ENCODE measurements at places on chromosomes 4 and X. TPM values are rescaled to one million over a fixed set of nuclear protein-coding genes. Genes with fewer than 3 reads are reported as not detected.
A peak's percentile ranks its signal among the peaks of the same experiment; 100 is the strongest.

DNA sequence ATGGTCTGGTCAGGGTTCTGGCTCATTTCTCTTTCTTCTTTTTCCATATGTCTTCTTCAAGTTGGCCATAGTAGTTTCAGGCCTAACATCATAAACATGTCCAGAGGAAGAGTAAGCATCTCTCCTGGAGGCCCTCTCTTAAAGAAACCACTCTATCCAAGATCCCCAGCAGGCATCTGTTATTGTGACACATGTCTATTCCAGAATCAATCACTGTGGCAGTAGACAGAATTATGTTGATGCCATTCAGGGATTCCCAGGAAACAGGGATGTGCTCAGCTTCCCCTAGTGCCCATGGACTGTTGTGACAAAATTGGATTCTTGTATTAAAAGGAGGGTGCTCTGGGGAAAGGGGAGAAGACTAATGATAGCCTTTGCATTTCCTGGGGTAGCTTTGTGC is 224.0 kb downstream of the HNRNPD start:
- no peak for DNase-seq

- DNase-seq, result no peak
These were observed 28.4 kb downstream of the SMARCA1 start for GRCh38 chrX:129494887-129495286.

- no peak for DNase-seq
These were observed 3.6 kb upstream of the GPR173 start for GRCh38 chrX:53044995-53045394.

DNA sequence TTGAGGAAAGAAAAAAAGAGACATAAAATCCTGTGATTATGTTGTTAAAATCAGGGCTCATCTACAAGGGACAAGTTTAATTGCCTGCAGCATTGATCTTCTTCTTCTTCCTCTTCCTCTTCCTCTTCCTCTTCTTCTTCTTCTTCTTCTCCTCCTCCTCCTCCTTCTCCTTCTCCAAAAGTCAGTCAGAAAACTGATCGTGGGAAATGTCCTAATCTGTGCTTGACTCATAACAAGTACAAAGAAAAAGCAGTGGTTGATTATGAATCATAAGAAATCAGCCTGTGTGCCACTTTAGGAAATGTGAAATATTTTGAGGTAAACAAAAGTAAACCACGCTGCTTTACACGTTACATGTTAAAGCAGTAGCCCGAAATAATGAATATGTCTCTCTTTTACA is 2.7 kb upstream of the ATP10D start:
- DNase-seq, result no peak

GRCh38 chrX:111608724-111609123 is 72.2 kb upstream of the ALG13 start:
- DNase-seq, result no peak

DNA sequence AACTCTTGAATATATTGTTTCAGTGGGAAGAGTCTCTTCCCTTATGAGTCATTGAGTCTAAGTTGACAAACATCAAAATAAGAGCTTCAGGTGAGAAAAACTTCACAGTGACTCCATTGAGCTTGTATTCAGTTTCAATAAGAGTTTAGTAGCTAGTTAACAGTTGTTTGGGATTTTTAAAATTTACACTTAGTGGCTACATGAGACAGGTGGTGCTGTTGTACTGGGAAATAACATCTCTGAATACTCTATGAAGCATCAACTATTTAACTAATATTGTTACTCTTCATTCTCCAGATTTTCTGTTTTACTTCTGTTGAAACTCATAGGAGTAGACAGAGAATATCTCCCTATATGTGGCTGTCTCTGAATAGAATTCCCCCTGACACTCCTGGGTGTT is 1609.1 kb downstream of the C4orf33 start:
- DNase-seq, result no peak

- DNase-seq, result no peak
These were observed 15.9 kb upstream of the PIM2 start for GRCh38 chrX:48934581-48935300.

DNA sequence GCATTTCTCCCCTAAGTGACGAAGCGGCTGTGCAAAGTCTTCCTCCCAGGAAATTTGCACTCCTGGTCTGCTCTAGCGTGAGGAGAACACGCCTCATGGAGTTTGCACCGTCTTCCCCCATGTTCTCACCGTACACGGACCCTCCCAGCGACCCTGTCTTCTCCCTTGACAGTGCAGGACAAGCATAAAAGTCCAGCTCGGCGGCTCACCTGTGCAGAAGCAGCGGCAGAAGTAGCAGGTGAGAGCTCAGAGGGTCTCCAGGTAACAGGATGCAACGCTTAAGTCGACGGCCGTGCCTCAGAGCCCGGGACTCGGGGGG is 314 bp downstream of the P2RY8 start:
- no peak for DNase-seq

- no peak for DNase-seq
These were observed 7.7 kb upstream of the MAPK10 start for GRCh38 chr4:86367577-86367976.

GRCh38 chr4:903066-904046 is 28.8 kb downstream of the GAK start:
- peak; percentile 27 for DNase-seq

DNA sequence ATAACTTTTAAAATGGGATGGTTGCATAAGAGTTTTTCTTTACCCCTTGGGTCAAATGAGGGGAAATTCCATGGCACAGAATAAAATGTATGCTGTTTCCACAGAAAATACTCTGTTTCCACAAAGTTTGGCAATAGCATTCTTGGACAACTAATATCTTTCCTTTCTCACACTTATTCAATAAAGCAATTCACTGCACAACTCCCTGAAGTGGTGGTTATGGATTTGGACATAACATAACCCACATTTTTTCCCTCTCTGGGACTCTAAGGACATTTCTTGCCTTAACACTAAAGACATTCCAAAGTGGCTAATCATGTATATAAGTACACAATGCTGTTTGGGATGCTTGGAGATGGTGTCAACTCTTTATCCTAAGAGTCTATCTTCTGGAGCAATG is 51.7 kb upstream of the GPM6B start:
- DNase-seq, result no peak

DNA sequence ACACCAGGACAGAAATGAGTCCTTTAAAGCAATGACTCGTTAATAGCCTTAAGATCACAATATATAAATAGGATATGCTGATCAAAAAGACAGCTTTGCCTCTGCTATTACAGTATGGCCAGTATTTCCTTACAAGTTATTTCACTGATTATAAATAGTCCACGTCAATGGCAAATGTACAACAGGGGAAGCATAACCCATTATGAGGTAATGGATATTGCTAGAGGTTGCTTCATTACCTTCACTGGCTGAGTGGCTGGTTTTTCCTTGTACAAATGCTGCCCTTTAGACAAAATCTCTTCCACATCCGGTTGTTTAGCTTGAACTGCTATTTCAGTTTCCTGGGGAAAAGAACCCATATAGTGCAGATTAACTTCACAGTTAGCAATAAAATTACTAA is 764.6 kb upstream of the FTHL17 start:
- no peak for DNase-seq

- DNase-seq, result no peak
These were observed 61.4 kb downstream of the WFS1 start for GRCh38 chr4:6331018-6331417.

- DNase-seq, result no peak
These were observed 22.9 kb upstream of the SGMS2 start for GRCh38 chr4:107801766-107802211.

DNA sequence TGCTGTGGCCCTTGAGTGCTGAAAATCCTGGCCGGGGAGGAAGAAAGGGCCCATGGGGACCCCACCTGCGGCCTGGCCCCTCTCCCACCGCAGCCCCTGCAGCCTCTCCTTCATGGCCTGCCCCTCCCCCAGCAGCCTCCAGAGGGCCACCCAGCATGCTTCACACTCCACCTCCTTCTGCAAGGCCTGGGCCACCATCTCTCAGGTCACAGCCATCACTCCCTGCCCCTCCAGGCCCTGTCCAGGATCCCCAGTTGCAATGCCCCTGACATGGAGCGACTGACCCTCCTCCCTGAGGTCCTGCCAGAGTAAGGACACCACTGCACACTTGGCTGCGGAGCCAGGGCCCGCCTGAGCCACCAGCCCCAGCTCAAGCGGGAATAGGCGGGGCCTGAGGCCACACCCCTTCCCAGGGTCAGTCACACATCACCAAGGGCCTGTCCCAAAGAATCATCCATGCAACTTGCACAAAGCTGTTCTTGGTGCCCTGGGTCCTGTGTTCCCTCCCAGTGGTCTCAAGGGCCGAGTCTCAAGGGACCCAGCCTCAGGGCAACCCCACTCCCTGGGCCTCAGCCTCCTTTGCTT is 32.9 kb downstream of the CCNQ start:
- no peak for DNase-seq

DNA sequence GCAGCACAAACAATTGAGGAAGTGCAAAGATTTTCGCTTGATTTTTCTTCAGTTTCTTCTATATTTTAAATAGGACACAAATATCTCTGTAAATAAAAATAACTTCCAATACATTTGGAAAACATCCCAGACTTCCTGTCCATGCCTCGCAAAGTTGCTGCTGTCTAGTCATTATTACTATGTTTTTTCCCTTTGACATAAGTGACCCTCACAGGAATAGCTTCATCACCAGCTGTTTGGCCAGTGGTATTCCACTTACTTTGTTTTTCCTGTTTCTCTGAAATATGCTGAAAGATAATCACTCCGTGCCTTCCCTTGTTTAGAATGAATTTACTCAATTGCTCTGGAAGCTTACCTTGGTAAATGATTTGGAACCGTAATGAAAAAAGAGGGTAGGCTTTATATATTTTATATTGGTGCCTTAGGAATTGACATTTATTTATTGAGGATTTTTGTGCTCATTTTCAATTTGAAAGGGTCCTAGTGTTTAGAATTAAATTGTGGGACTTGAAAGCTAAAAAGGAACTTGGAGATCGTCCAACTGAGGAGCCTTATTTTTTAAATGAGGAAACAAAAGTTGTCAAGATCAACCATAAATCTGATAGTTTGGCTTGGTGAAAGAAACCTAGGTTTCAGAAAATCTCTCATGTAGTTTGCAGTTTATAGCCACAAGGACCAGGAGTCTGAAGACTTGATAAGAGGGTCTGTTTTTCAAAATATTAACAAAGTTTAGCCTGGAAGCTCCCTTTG is 65.6 kb downstream of the CDKL5 start:
- DNase-seq, result no peak

DNA sequence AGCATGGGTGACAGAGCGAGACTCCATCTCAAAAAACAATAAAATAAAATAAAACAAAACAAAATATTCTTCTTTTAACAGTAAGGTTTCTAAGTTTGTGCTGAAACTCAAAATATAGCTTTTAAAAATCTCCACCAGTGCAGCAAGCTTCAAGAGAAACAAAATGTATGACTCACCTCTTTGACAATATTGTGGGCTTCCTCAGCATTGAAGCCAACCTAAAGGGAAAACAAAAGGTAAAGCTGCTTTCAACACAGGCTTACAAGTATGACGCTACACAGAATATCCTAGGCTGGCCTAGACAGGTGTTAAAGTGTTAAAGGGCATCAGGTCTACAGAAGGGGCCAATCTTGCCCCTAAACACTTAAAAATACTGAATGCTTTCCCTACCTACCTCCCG is 1.2 kb downstream of the DYNLT3 start:
- DNase-seq, result no peak

DNA sequence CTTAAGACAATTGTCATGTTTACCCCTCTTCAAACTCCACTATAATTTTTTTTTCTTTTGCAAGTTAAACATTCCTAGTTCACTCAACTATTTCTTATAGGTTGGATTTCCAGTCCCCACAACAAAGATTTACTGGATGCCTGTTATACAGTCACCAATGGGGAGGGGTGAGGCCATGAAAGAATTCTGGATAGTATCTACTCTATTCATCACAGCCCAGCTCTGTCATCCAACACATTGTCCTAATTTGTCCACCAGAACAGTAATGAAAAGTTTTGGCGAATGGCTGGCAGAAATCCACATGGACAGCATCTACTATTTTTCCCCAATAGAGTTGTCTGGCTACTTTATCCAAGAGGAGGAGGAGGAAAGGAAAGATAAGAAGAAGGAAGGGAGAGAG is 192.7 kb upstream of the S100G start:
- no peak for DNase-seq

GRCh38 chrX:132751063-132751690 is 207.3 kb downstream of the HS6ST2 start:
- no peak for DNase-seq

- DNase-seq, result no peak
These were observed 7.9 kb upstream of the KLHL8 start for GRCh38 chr4:87228262-87228860.

DNA sequence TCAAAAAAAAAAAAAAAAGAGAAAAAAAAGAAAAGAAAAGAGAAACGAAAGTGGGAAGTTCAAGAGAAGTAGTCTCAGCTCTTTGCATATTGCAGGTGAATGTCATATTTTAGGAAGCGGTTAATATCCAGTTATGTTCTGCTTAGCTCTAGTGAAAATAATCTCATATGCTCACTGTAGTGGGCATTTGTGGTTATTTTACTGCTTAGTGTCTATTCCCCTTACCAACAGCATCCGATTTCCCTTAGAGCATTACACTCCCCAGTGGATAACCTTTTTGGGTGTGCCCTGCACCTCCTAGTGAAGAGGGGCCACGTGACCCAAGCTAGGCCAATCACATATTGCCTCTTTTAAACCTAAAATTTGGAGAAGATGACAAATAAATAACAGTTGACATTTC is 111.2 kb upstream of the ZNF827 start:
- no peak for DNase-seq

DNA sequence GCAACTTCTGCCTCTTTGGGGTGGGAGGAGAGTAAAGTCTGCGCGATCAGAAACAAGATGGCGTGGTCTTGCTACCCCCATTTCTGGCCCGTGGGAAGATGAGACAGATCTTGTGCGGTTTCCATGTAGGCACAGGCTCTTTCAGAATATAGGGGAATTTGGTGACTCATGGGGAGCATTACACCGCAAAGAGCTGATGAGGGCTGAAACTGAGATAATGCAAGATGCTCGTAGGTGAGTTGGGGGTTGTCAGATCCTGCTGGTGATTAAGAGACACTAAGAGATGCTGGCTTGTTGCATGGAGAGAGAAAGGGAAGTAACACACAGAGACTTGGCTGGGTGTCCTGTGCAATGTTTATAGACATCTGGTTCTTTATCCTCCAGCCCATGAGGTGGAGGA is 1.5 kb downstream of the EVC start:
- no peak for DNase-seq

- DNase-seq, result peak; percentile 85
These were observed 733 bp downstream of the FRYL start for GRCh38 chr4:48779095-48779997.

DNA sequence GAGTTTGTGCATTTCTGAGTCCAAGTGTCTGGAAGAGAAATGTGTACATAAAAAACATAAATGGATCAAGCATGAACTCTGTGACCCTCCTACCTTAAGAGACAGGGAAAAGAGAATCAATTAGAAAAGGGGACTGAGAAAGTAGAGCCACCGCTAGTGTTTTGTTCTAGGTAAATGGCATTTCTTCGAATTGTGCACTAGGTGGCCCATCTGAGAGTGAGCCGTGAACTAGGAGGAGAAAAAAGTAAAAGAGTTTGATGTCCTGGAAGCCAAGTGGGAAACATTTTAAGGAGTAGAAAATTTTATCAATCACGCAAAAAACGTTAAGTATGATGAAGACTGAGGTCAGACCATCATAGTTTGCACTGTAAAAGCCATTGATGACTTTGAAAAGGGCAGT is 55.1 kb downstream of the NAF1 start:
- DNase-seq, result no peak

- DNase-seq, result no peak
These were observed 7.5 kb downstream of the TLR10 start for GRCh38 chr4:38775326-38775725.

Gene TEX11
- total RNA-seq, result not detected

Gene GPR119
- not detected for total RNA-seq

Gene NALF2
- total RNA-seq, result 53.3 TPM

Gene ARMCX6
- 19.1 TPM for total RNA-seq

Gene CXCL8
- total RNA-seq, result 1.2 TPM

Gene PNMA5
- total RNA-seq, result not detected

Gene MAGEA10
- total RNA-seq, result not detected

Gene MGAT4D
- total RNA-seq, result not detected

Gene PNMA6A
- total RNA-seq, result 1.9 TPM
